ENCODE measurements at places on chromosomes 12 and 14. TPM values are rescaled to one million over a fixed set of nuclear protein-coding genes. Genes with fewer than 3 reads are reported as not detected.

Gene GALNT16
- 6.3 TPM for total RNA-seq

Gene INSM2
- total RNA-seq = not detected

DNA sequence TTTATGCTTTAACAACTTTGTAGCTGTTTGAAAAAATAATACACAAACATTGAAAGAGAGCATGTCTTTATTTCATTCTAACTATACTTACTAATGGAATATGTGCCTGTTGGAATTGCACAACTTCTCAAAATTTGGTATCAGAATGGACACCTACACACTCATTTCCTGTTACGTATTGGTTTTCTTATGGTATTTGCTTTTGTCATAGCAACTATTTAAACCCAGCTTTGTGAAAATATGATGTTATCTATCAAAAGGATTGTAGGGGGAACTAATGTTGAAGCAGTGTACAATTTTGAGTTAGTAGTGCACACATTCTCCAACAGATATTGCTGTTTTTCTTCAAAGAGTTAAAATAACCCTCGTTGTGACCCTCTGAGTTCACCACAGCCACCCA is 52.6 kb downstream of the RBMS2 start:
- H3K36me3 ChIP-seq = no peaks in the 10 kb centered on the region
- no peak overlapping the region for H3K27ac ChIP-seq
- no peaks in the 10 kb centered on the region for H3K4me1 ChIP-seq
- H3K4me3 ChIP-seq = no peak overlapping the region
- no peak for DNase-seq
- H3K27me3 ChIP-seq = no peaks in the 10 kb centered on the region

DNA sequence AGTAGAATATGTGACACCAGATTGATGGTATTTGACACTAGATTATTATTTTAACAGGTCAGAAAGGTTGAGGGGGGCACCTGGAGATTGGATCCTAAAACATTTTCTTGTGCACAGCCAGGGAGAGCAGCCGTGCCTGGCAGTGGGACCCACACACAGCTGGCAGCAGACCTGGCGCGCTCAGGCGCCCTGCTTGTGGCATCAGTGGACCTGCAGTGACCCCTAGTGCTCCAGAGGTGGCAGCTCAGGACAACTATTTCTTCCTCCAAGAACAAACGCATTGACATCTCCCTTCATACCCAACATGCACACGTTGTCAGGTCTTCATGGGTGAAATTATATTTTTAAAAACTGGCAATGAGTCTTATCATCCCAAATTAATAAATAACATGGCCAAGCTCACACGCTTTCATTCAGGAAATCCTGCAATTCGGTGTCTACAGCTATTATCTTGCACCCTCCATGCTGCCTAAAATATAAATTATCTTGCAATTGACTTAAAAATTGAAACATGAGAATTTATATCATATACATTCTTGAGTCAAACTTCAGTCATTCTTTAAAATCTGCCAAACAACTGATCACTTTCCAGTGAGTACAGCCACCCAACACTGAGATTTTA is 7.7 kb upstream of the TMEM132D start:
- no peak overlapping the region for H3K4me3 ChIP-seq
- peaks cover 6% of the 10 kb centered on the region for H3K27me3 ChIP-seq
- no peak overlapping the region for H3K27ac ChIP-seq
- no peaks in the 10 kb centered on the region for H3K4me1 ChIP-seq

DNA sequence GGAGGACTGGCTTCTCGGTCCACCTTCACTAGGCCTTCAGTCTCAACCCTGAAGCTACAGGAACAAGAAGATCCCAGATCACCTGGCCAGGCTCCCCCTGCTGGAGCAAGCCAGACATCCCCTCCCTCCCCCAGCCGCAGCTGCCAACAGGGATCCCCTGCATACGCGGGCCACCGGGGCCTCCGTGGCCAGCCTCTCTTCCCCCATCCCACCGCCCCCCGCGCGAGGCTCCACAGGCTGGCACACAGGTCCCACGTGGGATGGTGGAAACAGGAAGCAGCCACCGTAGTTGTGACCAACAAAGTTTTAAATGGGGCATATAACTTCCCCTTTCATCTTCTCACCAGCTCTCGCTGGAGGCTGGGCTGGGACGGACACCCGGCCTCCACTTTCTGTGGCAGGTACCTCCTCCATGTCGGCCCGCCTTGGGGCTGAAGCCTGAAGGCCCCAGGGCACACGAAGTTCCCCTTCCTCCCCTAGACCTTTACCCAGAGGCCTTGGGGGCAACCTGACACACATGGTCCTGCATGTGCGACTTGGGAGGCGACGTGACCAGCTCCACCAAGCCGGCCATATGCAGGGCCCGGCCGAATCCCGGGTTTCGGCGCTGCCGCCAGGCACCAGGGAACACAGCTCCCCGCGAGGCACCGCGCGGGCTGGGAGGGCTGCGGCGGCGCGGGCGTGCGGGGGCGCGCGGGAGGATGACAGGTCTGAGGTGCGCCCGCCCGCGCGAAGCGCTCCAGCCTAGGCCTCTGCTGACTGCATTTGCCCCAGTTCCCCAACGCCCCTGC is 44.4 kb upstream of the PNMA1 start:
- H3K27ac ChIP-seq = no peak overlapping the region
- peaks cover 11% of the 10 kb centered on the region for H3K4me1 ChIP-seq
- H3K36me3 ChIP-seq = no peaks in the 10 kb centered on the region
- peak overlapping the region; percentile 55 for H3K4me3 ChIP-seq
- peaks cover 6% of the 10 kb centered on the region for H3K27me3 ChIP-seq
- no peak for DNase-seq

DNA sequence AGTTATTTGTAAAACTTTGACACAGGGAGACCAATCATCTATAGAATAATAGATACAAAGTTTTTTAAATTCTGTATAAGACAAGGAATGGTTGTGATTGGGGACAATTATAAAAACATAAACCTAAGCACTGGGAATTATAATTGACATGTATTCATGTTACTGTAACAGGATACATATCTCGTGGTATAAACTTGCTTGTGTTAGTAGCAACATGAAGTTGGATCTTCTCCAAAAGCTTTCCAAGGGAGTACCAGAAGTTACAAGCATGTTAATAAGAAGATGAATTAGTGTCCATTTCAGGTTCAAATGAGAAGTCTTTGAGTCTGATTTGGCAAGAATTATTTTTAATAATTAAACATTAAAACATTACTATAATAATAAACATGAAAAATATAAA is 42.2 kb downstream of the CDKL1 start:
- no peak for DNase-seq
- peaks cover 10% of the 10 kb centered on the region for H3K4me1 ChIP-seq

DNA sequence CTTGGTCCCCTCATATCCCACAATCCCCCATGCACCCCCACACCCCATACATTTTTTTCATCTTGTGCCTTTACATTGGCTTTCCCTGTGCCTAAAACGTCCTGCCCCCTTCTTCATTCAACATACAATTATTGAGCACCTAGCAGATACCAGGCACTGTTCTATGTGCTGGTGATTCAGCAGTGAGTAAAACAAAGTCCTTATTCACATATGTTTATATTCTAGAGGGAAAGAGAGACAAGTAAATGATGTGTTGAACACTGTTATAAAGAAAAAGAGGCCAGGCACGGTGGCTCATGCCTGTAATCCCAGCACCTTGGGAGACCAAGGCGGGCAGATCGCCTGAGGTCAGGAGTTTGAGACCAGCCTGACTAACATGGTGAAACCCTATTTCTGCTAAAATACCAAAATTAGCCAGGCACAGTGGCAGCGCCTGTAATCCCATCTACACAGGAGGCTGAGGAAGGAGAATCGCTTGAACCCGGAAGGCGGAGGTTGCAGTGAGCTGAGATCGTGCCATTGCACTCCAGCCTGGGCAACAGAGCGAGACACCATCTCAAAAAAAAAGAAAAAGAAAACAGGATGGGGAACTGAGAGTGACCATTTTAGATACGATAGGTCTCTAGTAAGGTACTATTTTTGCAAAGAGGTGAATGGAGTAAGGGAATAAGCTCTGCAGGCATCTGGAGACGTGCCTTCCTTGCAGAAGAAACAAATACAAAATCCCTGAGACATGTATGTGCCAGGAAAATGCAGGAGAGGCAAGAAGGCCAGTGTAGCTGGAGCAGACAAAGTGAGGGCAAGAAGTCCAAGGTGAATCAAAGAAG is 12.2 kb downstream of the SLC7A7 start:
- H3K36me3 ChIP-seq = no peaks in the 10 kb centered on the region
- H3K4me1 ChIP-seq = 0 out of 2 replicates have a peak, but pooled peaks cover 2% of the 10 kb centered on the region
- DNase-seq = no peak
- no peaks in the 10 kb centered on the region for H3K27me3 ChIP-seq
- no peak overlapping the region for H3K27ac ChIP-seq
- H3K4me3 ChIP-seq = no peak overlapping the region

DNA sequence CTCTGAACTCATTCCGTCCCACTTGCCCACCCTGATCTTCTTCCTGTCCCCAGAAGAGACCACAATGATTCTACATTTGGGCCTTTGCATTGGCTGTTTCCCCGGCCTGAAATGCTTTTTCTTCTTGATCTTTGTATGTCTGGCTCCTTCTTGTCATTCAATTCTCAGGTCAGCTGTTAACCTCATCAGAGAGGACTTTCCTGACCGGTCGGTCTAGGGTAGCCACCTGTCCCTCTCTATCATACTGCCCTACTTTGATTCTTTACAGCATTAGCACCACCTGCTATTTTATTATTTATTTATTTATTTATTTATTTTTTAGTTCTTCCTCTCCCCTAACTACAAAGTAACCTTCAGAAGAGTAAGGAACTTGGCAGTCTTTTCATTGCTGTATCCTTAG is 84.3 kb downstream of the DYRK2 start:
- no peak overlapping the region for H3K4me3 ChIP-seq
- no peak for DNase-seq
- no peaks in the 10 kb centered on the region for H3K36me3 ChIP-seq
- no peak overlapping the region for H3K27ac ChIP-seq

GRCh38 chr14:72553161-72553560 is 340.7 kb downstream of the DPF3 start:
- no peaks in the 10 kb centered on the region for H3K27me3 ChIP-seq
- no peak for DNase-seq
- H3K4me3 ChIP-seq = no peak overlapping the region
- H3K27ac ChIP-seq = no peak overlapping the region

- no peak overlapping the region for H3K27ac ChIP-seq
- H3K4me1 ChIP-seq = peaks cover 15% of the 10 kb centered on the region
- H3K36me3 ChIP-seq = no peaks in the 10 kb centered on the region
- no peaks in the 10 kb centered on the region for H3K27me3 ChIP-seq
Measured at GRCh38 chr12:24954261-24954660, 5.4 kb upstream of the BCAT1 start.

DNA sequence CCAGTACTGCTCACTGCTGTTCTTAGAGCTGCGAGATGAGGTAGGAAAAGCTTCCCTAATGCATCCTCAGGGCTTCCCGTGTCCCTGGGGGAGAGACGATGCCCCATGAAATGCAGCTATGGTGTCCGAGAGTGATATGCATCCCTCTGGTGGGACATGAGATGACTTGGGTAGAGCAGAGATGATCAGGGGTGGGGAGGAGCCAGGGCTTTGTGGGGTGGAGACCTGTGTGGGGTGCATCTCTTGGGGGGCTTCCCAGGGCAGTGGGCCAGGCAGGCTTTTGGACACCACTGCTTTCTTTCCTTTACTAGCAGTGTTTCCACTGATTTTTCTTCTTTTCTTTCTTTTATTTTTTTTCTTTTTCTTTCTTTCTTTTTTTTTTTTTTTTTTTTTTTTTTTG is 147.3 kb downstream of the ADGRD1 start:
- H3K27ac ChIP-seq = no peak overlapping the region
- no peaks in the 10 kb centered on the region for H3K4me1 ChIP-seq
- H3K4me3 ChIP-seq = no peak overlapping the region

- H3K36me3 ChIP-seq = no peaks in the 10 kb centered on the region
- no peak overlapping the region for H3K4me3 ChIP-seq
- no peaks in the 10 kb centered on the region for H3K4me1 ChIP-seq
- H3K27me3 ChIP-seq = no peaks in the 10 kb centered on the region
- no peak overlapping the region for H3K27ac ChIP-seq
Measured at GRCh38 chr14:59768855-59769375, 101.7 kb downstream of the RTN1 start.

DNA sequence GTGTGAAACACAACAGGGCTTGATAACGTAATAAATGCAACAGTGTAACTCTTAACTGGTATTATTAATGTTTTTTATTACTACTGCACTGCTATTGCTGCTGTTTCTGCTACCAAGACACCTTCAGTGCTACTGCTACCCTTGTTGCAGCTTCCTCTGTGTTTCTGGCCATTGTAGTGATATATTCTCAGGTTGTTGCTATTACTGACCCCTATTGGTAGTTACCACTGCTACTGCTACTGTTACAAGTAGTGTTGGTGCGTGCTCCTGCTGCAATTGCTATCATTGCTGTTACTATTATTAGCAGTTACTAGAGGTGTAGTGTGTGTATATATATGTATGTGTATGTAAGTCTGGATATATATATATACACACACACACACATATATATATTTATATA is 87.2 kb upstream of the PTPRB start:
- no peak overlapping the region for H3K27ac ChIP-seq
- DNase-seq = no peak
- H3K27me3 ChIP-seq = no peaks in the 10 kb centered on the region
- H3K4me1 ChIP-seq = no peaks in the 10 kb centered on the region

DNA sequence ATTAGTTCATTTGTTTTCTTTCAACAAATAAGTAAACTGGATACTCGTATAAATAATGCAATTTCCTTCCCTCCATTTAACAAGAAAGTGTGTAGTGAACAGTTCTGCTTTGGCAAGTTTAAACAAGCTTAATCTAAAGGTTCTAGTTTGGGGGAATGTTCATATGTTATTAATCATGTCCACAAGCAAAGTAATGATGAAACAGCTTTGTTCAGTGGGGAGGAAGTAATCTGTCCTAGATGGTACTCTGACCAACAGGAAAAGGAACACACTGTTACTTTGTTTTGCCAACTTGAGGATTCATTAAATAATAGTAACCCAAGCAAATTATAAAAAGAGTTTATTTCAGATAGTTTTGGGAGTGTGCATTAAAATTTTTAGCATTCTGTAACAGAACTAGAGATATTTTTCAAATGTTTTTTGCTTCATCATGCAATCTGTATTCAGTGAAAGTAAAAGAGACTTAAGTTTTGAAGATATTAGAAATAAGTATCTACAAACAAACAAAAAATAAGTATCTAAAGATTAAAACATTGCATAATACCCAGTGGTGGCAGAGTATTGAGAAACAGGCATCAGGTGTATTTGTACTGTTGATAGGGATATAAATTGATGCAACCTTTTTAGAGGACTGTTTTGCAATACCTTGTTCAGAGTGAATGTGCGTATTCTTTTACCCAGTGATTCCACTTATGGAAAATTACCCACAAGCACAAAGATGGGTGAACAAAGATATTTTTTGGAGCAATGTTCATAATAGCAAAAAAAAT is 61.1 kb downstream of the RAB35 start:
- no peak for DNase-seq
- no peak overlapping the region for H3K4me3 ChIP-seq
- no peak overlapping the region for H3K27ac ChIP-seq
- H3K27me3 ChIP-seq = no peaks in the 10 kb centered on the region
- H3K36me3 ChIP-seq = no peaks in the 10 kb centered on the region

DNA sequence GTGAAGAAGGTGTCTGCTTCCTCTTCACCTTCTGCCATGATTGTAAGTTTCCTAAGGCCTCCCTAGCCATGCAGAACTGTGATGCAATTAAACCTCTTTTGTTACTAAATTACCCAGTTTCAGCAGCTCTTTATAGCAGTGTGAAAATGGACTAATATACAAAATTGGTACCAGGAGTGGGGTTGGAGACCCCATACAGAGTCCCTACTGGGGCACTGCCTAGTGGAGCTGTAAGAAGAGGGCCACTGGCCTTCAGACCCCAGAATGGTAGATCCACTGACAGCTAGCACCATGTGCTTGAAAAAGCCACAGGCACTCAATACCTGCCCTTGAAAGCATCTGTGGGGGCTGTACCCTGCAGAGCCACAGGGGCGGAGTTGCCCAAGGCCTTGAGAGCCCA is 44.8 kb upstream of the CRADD start:
- H3K27ac ChIP-seq = no peak overlapping the region
- no peak for DNase-seq
- no peaks in the 10 kb centered on the region for H3K36me3 ChIP-seq
- H3K4me3 ChIP-seq = no peak overlapping the region

Measured in H1 (cell line).